Transverse colon (tissue), 4 donors: ENCODE measurements at places on chromosomes 5 and 9. TPM values are rescaled to one million over a fixed set of nuclear protein-coding genes. Genes with fewer than 3 reads are reported as not detected.

DNA sequence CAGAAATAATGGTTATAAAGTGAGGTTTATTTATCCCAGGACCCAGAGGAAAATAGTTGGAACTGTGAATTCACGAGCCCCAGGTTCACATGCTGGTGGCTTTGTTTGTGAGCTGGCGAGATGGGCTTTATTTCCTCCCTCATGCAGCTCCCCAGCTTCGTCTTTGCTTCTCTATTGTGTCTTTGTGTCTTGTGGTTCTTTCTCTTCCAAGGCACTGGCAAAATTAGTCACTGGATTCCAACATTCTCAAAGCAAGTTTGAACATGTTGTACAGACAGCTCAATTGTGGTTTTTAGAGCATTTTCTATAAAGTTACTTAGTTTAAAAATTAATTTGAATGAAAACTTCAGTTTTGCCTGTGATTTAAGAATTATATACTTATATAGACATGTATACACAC is 7.2 kb downstream of the NDUFS6 start:
- no peak for DNase-seq

DNA sequence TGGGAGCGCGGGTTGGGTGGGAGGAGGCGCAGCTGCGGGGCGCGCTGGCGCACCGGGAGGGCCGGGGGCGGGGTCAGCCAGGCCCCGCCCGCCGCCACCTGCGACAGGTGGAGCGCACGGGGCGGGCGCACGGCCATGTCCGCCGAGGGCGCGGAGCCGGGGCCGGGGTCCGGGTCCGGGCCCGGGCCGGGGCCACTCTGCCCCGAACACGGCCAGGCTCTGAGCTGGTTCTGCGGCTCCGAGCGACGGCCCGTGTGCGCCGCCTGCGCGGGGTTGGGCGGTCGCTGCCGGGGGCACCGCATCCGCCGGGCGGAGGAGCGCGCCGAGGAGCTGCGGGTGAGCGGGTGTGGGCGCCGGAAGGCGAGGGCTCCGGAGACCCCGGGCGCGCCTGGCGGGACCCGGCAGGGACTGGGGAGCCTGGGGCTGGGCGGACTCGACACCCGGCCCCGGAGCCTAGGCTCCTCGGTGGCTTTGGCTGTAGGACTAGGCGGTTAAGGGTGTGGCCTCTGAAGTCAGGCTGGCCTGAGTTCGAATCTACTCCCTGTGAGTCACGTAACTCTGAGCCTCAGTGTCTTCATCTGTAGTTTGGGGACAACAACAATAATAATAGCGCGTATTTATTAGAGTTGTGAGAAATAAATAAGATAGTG is at the start of gene BSPRY:
TSS of gene BSPRY (plus strand) at position 97 of the 650 bp plus-strand sequence. CDS start at position 136, 39 bp downstream.
- DNase-seq, result peak; percentile 68

GRCh38 chr5:33241802-33242201 is 199.0 kb upstream of the TARS1 start:
- DNase-seq, result no peak

- no peak for DNase-seq
These were observed 455.4 kb downstream of the SEMA5A start for GRCh38 chr5:9090381-9091026.

Gene PTGES2
- total RNA-seq, result 434 TPM
